ENCODE measurements at places on chromosomes 2 and 18.

DNA sequence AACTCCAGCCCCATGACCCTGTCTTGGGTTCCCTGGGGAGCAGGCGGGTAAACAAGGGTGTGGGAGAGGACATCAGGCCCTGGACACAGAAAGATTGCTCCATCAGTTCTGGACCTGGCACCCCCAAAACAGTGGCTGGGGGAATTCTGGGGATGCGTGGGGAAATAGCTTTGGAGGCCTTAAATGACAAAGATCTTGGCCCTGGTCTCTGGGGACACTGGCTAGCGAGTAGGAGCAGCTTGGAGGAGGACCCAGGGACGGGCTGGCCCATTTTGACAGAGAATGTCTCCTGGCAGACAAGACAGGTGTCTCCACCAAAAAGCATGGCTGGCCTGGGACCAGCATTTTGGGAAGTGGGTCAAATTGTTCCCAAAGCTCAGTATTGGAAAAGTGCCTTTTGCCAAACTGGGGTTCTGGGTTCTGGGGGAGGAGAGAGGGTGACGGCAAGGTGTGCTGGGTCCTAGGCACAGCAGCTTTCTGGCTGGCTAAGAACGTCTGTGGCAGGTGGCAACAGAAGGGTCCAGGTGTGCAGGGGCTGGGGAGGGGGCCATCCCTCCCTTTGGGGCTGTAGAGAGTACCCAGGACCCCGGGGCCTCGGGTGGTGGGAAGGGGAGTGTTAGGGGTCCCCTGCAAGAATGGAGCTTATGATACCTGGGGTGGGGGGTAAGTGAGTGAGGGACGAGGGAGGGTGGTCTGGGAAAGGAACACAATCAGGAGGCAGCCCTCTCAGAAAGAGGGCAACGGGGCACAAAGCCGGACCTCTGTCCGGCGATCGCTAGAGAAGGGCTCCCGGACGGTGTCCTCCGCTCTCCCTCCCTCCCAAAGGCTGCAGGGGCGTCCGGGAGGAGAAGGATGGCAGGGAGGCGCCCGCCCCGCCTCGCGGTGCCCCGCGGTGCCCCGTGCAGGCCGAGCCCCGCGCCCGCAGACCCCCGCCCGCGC lies 556 bp downstream of the CYRIA start:
- no peak for DNase-seq

DNA sequence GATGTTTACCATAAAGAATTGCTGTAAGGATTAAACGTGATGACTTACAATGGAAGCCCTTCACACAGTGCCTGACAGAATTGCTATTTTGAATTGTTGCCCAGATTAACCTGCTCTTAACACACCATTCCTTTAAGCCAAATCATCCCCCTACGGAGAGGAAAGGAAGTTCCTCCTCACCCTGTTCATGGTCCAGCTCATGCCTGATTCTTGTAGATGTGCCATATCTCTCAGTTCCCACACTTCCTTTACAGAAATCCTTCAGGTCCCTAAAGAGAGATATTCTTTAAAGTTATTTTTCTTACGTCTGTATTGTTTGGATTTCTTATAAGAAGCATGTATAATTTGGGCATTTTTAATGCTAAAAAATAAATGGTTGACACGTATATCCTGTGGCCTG lies 127.5 kb upstream of the DAPL1 start:
- no peak for DNase-seq

DNA sequence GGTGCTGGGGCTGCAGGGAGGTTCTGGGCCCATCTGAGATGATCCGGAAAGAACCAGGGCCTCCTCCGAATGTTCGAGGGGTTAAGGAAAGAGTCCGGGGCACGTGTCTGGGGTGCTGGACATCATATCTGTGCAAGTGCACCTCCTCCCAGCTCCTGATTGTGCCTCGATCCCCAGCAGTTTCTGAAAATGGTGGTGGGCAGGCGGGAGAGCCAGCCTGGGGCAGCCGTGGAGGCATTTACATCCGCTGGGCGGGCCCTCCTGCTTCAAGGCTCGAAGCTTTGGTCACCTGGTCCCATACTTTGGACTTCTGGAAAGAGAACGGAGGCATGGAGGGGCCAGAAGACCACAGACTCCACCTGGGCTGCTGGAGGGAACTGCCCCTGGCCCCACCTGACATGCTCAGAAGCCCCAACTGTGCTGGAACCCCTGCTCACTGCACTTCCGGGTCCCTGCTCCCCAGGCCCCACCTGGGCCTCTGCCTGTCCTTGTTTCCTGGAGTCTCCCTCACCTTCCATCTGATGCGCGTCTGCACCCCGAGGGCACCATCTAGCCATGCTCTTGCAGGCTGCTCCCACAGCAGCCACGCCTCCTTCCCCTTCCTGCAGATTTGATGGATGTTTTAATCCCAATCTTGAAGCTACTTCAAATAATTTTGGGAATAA lies 119.2 kb upstream of the HDAC4 start:
- DNase-seq, result no peak

- DNase-seq, result no peak
These were observed 11.9 kb upstream of the ARHGAP25 start for GRCh38 chr2:68722712-68723111.

- DNase-seq, result no peak
These were observed 63.3 kb downstream of the BOD1L2 start for GRCh38 chr18:57210107-57210715.

DNA sequence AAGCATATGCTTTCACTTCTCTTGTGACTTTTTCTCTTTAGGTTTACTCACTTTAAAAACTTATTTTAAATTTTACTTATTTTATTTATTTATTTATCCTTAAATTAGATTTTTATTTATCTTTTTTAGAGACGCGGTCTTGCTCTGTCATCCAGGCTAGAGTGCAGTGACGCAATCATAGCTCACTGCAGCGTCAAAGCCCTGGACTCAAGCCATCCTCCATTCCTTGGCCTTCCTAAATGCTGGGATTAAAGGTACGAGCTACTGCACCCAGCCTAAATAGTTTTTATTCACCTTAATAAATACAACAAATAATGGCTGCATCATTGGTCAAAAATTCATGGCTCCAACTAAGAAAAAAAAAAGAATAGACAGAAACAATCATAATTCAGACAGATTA lies 415.7 kb upstream of the FIGN start:
- no peak for DNase-seq

- no peak for DNase-seq
These were observed 83.0 kb downstream of the MGAT5 start for GRCh38 chr2:134336921-134337320.

GRCh38 chr18:7822435-7823331 lies 255.6 kb downstream of the PTPRM start:
- DNase-seq, result no peak

DNA sequence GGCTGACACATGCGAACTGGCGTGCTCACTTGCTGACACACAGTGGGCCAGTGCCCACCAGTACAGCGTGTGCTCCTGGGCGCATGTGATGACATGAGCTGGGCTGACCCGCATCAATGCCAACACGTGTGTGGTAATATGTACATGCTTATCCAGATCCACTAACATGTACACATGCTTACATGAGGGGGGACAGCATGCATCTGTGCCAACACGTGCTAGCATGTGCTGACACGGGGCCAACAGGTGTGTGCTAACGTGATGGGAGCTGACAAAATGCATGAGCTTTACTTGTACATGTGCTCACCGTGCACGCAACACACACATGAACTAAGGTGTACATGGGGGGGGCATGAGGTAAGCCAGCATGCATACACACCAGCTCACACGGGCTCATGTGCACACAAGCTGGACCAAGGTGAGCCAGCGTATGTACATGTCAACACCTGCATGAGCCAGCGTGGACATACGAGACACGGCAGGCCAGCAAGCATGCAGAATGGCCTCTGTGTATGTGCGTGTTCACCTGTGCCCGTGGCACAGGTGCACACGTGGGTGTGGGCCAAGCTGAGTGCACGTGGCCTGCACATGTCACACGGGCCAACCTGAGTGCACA lies 28.5 kb downstream of the GPC1 start:
- no peak for DNase-seq

DNA sequence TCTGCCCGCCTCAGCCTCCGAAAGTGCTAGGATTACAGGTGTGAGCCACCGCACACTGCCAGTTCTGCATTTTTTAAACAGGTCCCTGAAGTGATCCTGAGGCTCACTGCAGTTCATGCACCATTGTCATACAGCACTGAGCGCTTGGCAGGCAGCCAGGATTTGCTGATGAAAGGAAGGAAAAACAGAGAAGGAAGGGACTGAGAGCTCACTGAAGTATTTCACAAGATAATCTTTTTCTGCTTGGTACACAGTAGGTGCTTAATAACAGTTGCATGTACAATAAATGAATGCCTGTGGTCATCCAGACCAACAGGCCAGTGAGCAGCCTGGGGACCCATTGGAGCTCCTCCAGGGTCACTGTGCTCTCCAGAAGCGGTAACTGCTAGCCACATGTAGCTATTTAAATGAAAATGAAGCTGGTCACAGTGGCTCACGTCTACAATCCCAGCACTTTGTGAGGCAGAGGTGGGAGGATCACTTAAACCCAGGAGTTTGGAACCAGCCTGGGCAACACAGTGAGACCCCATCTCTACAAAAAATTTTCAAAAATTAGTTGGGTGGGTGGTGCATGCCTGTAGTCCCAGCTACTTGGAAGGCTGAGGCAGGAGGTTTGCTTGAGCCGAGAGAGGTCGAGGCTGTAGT lies 33.1 kb upstream of the SMAD7 start:
- no peak for DNase-seq

- no peak for DNase-seq
These were observed 71.5 kb downstream of the OSBPL6 start for GRCh38 chr2:178265851-178266250.

DNA sequence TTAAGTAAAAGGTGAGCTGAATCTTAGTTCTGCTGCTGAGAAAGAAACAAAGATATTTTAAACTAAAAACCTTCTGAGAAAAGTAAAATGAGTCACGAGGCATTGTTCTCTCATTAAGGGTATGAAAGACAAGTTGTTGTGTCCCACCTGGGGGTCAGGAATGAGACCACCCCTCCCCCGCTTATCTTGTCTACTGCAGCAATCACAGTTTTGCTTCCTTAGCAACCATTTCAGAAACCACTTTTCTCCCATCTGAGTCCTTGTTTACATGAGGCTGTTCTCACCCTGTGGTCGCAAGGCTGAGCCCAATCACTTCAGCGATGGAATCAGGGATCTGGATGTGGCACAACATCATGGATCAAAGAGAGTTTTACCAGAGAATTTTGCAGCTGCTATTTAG lies 377.6 kb upstream of the NETO1 start:
- no peak for DNase-seq

- DNase-seq, result no peak
These were observed 298.5 kb downstream of the EN1 start for GRCh38 chr2:118548880-118549488.

DNA sequence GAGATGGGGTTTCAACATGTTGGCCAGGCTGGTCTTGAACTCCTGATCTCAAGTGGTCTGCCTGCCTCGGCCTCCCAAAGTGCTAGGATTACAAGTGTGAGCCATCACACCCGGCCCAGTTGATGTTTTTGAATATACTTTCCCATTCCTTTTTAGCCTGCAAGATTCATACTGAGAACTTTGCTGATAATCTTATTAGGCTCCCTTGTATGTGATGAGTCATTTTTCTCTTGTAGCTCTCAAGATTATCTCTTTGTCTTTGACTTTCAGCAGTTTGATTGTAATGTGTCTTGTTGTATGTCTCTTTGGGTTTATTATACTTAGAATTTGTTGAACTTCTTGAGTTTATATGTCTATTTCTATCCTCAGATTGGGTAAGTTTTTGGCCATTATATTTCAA lies 81.4 kb downstream of the OTX1 start:
- DNase-seq, result no peak

DNA sequence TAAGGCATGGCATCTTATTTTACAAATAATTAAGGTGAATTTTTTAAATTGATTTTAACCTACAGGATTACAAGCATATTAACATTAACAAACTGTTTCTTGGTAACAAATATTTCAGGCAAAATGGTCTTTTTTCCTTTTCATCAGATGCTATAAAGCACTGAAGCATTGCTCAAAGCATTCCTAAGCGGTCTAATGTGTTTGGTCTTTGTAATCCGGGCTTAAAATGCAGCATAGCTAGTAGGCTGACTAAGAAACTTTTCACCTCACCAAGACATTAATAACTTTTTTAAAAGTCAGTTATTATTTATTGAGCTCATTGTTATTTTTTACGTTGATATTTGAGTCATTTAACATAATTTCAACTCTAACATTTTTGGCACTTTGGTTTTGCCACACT lies 538.8 kb upstream of the SLC39A10 start:
- no peak for DNase-seq

DNA sequence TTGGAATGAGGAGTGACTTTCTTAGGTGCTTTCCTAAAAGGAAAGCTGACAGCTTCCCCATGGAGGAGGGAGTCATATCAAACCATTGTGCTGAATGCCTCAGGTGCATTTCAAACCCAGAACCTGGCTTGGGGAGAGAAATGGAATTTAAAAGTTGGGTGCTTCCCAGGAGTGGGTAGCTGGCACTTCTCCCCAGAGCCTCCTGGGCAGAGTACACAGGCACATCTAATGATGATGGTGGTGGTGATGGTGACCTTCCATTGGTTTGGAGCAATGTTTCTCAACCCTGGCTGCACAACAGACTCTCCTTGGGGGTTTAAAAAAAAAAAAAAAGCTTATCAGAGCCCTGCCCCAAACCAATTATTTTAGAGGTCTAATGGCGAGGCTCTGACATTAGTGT lies 8.3 kb downstream of the FOSL2 start:
- no peak for DNase-seq

DNA sequence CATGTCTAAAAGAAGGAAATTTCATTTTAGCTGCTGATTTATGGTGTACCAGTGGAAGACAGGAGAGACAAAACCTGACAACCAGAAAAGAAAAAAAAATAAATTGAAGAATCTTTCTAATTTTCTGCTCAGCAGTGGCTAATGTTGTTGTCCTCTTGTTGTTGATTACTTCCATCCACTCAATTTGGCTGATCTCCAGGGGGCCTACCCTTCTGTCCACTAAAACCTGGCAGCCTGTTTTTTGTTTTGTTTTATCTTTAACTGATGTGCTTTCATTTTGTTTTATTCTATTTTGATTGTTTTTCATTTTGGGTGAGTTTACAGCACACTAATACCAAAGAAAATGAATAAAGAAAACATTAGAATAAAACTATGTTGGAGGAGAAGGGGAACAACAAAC lies 27.4 kb downstream of the TFPI start:
- DNase-seq, result no peak

- DNase-seq, result no peak
These were observed 232.5 kb downstream of the TFCP2L1 start for GRCh38 chr2:121052521-121052920.

DNA sequence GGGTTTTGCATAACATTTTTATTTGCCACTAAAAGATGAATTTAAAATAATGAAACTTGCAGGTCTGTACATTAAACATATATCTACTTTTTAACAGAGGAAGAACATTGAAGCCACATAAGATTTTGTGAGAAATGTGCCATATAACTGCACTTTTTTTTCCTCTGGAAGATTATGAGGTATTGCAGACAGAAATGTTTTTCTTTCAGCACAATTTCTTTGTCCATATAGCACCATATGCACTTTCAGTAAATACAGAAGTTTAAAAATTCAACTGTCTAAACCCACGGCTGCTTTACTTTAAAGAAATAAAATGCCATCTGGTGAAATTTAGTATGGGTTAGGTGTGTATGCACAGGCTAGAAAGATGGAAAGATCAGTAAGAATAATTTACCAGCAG lies 470 bp upstream of the FAP start:
- no peak for DNase-seq
